Vagina (tissue), 2 donors: ENCODE measurements at places on chromosomes 7 and 10.

- DNase-seq: no peak
Observed at GRCh38 chr7:98168904-98169621, 42.2 kb upstream of the BHLHA15 start.

DNA sequence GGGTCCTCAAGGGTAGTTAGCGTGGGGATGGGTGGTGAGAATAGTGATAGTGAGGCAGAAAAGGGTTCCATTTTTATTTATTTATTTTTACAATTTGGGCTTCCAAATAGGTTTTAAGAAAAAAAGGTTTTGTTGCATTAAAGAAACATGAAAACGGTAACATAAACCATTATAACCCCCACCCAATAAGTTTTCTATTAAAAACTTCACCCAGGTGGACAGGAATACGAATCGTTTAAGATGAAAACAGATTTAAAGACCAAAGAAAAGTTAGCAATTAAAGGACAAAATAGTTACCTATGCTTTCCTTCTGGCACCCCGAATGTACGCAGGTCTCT lies 78.7 kb downstream of the ZFAND4 start:
- no peak for DNase-seq

DNA sequence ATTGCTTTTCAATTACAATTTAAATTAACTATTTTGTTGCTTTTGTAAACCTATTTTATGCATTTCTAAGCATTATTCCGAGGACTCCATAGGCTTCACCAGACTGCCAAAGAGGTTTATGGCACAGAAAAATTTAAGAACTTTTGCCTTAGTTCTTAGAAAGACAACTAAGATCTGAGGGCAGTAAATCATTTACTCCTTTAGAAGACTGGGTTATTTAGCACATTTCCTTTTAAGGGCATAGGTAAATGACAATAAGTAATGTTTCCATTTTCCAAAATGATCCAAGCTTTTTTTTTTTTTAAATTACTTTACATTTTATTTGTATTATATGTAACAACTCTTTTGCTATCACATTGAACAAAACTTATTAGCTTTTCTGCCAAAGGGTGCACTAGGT lies 15.0 kb upstream of the STEAP4 start:
- DNase-seq: no peak

- DNase-seq: no peak
Observed at GRCh38 chr7:130961128-130961601, 227.2 kb upstream of the KLF14 start.

DNA sequence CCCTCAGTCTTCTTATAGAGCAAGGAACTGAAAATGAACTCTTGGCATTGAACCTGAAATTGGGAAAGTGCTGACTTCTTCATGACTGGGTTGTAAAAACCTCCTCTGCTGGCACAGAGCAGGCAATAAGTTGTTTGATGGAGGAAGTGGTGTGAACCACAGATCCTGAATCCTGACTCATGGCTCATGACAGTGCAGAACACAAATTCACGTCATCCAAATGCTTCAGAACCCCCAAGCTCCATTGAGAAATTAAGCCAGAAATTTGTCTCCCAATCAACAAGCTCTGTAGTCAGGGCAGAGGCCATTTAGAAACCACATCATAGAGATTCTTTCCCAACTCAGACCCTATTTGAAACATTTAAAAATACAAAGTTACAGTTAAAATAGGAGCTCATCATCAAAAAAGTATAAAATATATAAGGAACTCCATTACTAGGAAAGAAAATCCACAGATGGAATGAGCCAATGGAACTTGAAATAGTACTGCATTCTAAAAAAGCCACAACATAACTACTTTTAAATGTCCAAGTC lies 10.3 kb upstream of the STK17A start:
- no peak for DNase-seq

- no peak for DNase-seq
Observed at GRCh38 chr7:136911344-136911743, 42.9 kb downstream of the CHRM2 start.

DNA sequence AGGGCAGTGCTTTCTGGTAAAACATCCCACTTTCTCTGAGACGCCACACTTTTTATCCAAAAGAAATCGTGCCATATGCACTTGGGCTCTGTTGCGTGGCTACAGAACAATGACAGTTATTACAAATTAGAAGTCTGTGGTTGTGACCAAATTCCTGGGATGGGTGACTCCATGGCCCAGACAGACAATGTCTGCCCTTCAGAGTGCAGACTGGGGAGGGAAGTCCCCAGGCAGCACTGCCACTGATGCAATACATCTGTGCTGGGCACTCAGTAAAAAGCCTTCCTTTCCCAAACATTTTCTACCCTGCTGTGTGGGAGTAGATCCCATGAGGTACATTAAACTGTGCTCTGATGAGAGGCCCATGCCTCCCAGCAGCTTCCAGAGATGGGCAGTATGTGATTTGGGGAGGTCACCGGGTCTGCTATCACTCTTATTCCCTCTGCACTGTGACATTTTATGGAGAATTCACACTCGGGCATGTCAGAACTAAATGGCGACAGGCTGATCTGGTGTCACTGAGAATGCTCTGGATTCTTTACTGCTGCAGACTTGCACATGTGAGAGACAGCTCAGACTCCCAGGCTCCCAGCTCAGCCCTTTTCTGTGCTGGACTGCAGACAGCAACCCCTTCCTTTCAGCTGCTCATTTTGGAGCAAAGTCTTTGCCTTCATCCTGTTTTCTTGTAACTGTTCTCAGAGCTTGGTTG lies 243.5 kb upstream of the ZNF32 start:
- no peak for DNase-seq
